Epithelial cell of prostate (primary cell): ENCODE measurements at places on chromosomes 7 and 10.

GRCh38 chr7:56083150-56083785, 9.5 kb downstream of the PHKG1 start:
- DNase-seq = no peak

DNA sequence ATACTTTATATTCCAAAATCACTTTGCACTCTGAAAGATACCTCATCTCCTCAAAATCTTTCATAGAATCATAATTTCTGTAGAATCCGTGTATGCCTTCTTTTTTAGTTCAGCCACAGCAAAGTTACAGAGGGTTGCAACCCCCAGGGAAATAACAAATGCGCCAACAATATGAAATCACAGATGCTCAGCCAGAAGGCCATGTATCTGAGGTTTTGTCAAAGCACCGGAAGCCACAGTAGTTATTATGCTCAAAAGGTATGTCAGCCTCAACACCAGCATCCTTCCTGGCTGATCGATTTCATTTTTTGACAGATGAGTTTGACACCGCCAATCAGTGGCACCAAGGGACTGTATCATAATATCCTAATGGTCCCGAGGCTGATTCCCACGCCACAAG, 204.1 kb downstream of the KCNMA1 start:
- DNase-seq = no peak

DNA sequence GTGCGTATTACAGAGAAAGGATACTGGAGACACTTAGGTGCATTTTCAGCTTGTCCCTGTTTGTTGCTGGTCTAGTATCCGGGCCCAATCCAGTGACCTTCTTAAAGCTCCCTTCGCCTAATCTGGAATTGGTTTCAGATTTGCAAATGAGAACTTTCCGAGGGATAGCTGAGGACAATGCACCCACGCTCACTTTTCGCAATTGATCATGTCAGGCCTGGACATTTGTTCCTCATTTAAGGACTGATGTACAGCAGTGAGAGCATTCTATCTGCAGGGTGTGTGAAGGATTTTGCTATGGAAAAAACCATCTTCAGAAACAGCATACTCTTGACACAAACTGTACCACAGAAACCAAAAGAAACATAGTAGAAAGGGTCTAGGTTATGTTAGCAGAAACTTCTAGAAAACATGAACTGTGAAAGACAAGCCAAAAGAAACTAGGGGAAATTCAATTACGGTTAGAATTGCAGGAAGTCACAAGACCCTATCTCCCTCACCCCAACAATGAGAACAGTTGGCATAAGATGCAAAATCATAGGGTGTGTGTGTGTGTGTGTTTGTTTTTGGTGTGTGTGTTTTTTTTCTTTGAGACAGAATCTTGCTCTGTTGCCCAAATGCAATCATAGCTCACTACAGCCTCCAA, 331.1 kb downstream of the CALN1 start:
- DNase-seq = no peak

GRCh38 chr7:1708596-1709251, 38.6 kb downstream of the ELFN1 start:
- DNase-seq = no peak

DNA sequence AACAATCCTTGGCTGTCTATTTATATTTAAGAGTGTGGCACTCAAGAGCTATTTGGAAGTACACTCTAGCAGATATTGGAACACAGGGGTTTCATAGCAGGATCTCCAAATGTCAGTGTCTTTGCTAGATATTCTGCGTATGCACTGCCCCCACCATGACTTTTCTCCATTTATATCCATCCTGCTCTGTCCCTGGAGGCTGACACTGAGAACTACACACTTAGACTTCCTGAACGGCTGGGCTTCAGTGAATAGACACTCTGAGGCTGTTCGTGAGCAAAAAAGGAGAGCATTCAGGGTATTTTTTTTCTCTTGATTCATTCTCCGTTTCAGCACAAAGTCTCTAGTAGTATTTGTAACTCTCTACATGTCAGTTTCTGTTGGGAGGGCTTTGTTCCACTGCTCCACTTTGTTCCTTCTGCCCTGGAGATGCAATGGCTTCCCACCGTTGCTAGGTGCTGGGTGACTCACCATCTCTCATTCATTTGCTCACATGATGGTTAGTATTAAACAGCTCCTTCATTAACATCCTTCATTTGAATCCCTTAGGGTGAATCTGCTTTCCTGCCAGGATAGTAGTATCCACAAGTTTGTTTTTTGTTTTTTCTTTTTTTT, 155.9 kb upstream of the SLC13A1 start:
- DNase-seq = no peak

DNA sequence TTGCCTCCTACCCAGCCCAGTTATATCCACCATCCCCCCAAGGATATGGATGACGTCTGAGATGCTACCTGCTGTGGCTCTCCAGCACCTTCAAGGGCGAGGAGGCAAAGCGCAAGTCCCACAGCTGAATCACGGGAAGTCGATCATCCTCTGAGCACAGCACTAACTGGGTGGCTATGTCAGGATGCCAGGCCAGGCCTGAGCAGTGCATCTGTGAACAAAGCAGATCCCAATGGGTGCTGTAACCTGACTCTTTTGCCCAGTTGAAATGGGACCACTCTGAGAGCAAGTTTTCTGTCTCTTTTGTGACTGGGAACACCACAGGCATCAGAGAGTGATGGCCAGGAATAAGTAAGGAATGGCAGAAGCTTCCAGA, 12.3 kb downstream of the SEC31B start:
- no peak for DNase-seq

GRCh38 chr7:94562525-94562924, 52.9 kb downstream of the CASD1 start:
- DNase-seq = no peak

GRCh38 chr10:78764436-78764835, 304.3 kb upstream of the ZMIZ1 start:
- DNase-seq = no peak

DNA sequence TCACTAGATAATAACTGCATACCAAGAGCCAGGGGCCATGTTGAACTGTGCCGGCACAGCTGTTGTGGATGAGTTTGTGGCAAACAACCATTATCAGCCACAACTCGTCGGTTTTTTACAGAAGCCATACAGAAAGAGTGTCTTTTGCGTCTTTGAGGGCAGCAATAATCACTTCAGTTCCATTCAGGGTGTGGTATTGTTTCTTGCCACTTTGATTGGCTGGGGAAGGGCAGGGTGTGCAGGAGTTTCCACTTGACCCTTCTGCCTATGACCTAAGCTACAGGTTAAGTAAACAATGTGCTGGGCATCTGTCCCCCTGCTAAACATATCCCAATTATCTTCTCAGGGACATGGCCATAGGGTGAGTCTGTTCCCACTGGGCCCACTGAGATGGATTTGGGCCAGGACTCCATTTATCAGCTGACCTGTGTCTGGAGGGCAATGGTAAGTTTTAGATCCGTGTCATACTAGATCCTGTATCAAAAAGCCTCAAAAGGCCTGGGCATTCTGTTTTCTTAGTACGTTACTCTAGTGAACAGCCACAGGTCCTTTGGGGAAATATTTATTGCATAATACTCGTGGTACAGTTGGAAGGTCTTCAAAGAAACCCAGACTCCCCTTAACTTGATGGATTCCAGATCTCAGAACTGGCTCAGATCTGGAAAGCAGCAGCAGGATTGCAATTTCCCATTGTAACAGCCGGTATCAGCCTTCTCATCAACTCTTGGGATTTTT, 15.9 kb downstream of the ZNF3 start:
- no peak for DNase-seq

DNA sequence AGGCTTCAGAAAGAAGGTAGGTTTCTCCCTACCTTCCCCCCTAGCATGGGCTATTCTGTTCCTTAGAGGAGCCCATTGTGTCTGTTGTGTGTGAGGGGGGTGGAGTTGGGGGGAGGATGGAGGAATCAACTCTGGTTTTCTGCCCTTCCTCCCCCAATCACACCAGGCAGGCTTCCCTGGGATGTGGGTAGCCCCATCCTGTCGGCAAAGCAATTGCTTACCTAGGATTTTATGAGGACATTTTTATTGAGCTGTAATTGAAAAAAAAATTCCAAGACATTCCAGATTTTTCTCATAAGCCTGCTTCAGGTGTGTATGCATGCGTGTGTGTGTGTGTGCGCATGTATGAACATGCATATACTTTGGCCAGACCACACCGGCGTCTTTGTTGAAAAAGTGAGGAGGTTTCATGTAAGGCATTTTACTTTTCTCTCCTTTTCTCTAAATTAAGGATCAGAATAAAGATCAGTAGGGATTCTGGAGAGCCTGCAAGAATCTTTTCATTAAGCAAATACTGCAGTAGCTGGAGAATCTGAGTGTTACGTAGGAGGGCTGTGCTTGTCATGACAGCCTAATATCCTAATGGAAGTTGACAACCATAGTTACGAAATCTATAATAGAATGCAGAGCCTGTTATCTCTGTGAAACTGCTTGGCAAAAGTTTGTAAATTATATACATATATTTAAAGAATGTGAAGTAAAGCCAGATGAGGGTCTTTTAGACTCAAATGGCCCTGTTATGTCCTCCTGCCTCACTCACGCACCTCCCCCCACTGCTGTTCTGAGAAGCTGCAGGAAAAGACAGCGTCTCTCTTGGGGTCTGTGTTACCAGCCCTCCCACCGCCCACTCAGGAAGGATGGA, 27.3 kb upstream of the SAMD8 start:
- DNase-seq = no peak

DNA sequence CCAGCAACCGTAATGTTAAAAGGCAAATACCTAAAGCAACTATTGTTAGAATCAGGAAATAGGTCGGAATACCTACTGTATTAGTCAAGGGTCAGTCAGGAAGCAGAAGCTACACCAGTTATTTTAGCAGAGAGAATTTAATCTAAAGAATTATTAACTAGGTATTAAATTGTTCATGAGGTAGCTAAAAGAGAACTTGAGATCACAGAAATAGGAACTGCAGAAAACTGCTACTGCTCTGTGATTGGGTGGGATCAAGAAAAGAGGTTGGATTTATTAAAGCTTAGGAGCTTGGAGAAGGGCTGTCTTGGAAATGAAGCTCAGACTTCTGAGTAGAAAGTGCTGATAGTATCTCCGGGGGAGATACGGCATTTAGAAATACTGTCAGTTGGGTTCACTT, 20.0 kb upstream of the ZNF438 start:
- no peak for DNase-seq

- DNase-seq = no peak
Measured at GRCh38 chr7:139726485-139726869, 51.3 kb downstream of the HIPK2 start.

DNA sequence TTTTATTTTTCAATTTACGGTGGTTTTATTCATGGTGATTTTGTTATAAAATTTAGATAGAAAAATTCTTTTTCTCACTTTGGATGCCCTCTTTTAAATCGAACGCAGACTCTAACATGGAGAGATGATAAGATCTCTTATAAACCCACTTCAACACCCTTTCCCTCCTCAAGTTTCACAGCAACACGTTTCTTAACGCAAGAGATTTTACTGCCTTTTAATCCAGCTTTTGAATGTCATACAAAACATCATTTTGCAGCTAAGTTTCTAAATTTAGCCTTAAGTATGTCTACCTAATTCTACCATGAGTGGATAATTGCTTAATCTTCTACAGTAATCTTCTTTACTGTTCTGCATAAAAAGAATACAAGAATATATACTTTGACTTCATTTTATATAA, 70.0 kb downstream of the SEMA3C start:
- no peak for DNase-seq

- no peak for DNase-seq
Measured at GRCh38 chr10:10612151-10612550, 405.5 kb upstream of the CELF2 start.

DNA sequence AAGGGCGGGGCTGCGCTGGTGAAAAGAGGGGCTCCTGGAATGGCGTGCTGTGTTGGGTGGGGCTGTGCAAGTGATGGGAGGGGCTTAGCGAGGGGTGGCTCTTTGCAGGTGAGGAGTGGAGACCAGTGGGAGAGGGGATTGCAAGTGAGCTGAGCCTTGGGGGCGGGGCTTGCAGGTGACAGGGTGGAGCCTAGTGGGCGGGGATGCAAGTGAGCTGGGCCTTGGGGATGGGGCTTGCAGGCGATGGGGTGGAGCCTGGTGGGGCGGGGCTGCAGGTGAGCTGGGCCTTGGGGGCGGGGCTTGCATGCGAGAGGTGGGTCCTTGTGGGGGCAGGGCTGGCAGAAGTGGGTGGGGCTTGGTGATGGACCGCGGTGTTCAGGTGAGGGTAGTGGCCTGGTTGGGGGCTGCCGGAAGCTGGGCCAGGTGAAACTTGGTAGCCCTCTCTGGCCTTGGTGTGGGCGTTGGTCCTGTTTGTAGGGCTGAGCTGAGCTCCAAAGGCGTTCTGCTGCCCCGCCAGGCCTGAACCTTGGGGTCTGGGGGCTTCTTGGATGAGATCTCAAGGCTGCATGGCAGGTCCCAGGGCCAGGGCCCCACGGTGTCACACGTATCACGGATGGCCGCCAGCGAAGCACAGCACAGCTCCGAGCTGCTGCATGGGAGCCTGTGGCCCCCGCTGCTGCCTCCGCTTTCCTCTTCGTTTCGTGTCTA, 743 bp upstream of the PITRM1 start:
- DNase-seq = no peak

DNA sequence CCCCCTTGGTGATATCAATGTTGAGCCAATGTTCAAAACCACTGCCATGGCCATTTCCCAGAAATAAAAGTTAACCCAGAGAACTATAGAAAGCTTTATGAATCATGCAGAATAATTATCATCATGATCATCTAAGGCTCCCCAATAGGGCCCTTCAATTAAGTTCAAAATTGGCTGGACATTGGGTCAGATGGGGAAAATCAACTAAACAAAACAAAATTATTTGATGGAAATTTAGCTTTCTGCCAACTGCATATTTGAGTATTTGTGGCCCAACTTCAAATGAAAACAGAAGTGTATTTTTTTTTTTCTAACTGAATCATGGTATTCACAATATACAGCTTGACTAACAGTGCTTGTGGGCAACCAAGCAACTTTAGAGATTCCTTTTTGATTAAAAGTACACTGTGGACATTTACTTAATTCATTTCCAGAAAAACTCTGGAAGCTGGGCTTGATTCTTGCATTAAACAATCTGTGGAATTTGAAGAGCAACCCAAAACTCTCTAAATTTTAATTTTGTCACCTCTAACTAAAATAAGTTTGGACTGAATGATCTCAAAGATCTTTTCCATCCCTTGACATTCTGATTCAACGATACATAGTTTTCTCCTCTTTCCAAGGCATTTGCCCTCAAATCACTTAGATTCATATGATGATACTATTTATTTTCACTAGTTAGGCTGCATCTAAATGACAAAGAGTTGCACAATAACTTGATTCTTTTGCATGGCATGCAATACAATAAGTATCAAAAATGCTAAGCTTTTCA, 203.2 kb downstream of the AHR start:
- no peak for DNase-seq

GRCh38 chr7:30276203-30276900, 8.0 kb upstream of the ZNRF2 start:
- DNase-seq = no peak

DNA sequence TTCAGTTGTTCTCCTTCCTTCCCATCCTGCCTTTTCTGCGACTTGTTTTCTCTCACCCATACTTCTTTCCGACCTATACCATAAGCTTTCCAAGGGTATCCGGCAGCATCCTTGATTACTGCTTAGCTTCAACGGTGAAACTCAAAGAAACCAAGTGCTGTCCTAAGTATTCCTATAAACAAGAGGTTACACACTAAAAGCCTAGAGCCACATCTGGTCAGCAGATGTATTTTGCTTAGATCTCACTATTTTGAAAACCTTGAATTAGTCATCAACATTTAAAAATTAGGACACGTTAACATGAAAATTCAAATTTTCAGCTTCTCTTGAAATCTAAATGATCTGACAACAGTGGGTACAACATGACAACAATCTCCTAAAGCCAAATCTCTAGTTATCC, 20.0 kb downstream of the ARHGAP21 start:
- DNase-seq = no peak

GRCh38 chr10:23198940-23199767, 7.0 kb downstream of the PTF1A start:
- DNase-seq = no peak

GRCh38 chr7:16634271-16634738, 11.2 kb downstream of the ANKMY2 start:
- no peak for DNase-seq
